ENCODE measurements at places on chromosomes 13 and 19. TPM values are rescaled to one million over a fixed set of nuclear protein-coding genes. Genes with fewer than 3 reads are reported as not detected.

Gene CEACAM20
- not detected for total RNA-seq

Gene PRR20C
- not detected for total RNA-seq

Gene TPTE2
- not detected for total RNA-seq

Gene TNFSF13B
- total RNA-seq, result 1.1 TPM

DNA sequence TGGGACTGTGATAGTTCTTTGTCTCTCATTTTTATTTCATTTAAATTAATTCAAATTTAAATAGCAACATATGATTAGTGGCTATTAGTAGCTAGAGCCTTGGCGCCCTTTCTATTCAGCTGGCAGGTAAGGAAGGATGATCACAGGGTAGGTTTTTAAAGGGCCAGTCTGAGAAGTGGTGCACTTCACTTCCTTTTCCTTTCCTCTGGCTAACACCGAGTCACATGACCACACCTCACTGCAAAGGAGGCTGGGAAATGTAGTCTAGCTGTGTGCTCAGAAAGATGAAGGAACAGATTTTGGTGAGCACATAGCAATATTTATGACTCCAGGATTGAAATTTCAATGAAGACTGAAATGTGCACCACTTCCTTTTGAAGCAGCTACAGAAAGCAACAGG, 128.7 kb downstream of the TSHZ3 start:
- DNase-seq, result peak; percentile 28

DNA sequence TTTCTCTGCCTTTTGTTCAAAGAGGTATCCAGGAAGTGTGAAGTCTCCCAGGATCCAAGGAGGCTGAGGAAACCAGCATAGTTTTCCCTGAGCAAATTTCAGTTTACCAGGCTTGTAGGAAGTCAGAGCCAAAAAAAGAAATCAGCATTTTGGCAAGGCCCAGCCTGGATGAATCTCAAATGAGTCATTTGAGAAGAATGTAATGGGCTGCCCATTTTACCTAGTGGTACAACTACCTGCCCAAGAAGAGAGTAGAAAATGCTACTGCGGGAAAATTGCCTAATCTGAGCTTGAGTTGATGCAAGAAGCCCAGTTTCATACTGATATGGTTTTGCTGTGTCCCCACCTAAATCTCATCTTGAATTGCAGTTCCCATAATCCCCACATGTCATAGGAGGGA, 284.1 kb upstream of the ZNF507 start:
- DNase-seq, result peak; percentile 2

DNA sequence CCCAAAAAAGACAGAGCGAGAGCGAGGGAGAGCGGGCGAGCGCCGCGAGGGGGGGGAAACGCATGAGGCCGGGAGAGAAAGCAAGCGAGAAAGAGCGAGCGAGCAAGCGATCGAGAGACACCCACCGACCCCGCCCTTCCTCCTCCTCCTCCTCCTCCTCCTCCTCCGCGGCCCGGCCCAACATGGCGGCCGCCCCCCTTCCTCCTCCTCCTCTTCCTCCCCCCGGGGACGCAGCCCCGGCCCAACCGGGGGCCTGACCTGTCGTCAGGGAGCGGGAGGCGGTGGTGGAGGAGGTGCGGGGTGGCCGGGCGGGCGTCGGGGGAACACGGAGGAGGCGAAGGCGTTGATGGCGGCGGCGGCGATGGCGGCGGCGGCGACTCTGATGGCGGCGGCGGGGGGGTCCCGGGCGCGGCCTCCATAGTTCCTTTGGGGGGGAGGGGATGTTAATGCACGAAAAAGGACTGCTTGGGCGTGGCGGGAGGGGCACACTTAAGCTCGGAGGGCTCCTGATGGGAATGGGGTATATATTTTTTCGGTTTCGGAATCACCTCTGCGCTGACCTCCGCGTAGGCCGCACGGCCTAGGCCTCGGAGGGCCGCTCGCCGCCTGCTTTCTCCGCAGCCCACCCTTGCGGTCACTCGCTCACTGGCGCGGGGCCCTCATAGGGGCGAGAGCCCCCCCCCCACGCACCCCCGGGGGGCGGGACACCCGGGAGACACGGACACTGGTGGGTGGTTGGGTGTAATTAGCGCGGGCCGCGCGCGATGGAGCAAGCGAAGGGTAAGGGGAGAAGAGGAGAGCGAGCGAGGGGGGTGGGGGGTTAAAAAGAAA, 1.2 kb downstream of the ZC3H4 start:
- peak; percentile 85 for DNase-seq

DNA sequence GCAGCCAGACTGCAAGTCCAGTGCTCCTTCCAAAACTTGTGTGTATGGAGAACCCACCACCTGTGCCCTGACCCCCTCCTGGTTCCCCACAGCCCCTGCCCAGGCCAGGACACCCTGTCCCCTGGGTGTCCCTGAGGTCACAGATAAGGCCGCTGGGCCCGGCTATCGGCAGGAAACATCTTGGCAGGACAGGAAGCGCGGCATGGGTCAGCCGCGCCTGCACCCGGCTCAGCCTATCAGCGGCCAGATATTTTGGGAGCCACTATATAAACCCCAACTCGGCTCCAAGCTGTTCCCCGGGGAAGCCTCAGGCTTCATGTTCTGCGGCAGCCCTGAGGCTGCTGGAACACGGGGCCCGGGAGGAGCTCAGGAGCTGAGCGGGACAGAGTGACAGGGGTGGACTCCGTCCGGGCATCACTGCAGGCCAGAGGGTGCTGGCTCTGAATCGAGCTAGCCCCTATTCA, 60.8 kb downstream of the AP1M1 start:
- DNase-seq, result no peak

- DNase-seq, result peak; percentile 71
Observed at GRCh38 chr19:2055931-2056836, 5.1 kb upstream of the MKNK2 start.

- peak; percentile 4 for DNase-seq
Observed at GRCh38 chr13:102141625-102142472, 260.0 kb downstream of the FGF14 start.

- no peak for DNase-seq
Observed at GRCh38 chr19:15316498-15316897, 15.8 kb downstream of the BRD4 start.

DNA sequence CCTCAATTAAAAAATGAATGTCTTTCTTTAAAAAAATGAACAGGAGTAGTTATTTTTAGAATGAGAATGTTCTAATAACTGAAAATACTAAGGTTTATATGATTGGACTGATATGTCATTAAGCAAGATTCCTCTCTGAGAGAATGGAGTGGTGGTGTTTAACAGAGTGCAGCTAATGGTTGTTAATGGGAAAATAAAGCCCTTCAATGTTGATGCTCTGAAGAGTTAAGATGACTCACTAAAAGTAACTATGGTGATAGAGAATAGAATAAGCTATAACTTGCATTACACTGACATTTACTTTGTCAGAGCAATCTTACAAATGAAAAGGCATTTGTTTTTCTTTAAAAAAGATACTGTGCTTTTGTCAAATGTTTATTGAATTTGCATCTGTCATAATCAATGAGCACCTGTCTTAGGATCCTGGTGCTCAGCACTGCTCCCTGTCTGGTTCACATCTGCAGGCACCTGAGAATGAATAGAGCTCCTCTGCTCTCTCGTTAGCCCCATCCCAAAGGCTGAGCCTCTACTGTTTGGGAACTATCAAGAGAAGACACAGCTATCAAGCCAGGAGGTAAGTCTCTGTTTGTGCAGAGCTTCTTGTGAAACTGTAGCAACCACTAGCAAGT, 15.1 kb downstream of the PABPC3 start:
- no peak for DNase-seq

GRCh38 chr13:44710576-44710975, 134.4 kb upstream of the TSC22D1 start:
- DNase-seq, result peak; percentile 93

GRCh38 chr19:38839816-38840582, 8.4 kb upstream of the ECH1 start:
- DNase-seq, result peak; percentile 58

Gene KLK11
- not detected for total RNA-seq

Gene GJA3
- total RNA-seq, result not detected

Gene ANKRD24
- total RNA-seq, result 0.12 TPM

DNA sequence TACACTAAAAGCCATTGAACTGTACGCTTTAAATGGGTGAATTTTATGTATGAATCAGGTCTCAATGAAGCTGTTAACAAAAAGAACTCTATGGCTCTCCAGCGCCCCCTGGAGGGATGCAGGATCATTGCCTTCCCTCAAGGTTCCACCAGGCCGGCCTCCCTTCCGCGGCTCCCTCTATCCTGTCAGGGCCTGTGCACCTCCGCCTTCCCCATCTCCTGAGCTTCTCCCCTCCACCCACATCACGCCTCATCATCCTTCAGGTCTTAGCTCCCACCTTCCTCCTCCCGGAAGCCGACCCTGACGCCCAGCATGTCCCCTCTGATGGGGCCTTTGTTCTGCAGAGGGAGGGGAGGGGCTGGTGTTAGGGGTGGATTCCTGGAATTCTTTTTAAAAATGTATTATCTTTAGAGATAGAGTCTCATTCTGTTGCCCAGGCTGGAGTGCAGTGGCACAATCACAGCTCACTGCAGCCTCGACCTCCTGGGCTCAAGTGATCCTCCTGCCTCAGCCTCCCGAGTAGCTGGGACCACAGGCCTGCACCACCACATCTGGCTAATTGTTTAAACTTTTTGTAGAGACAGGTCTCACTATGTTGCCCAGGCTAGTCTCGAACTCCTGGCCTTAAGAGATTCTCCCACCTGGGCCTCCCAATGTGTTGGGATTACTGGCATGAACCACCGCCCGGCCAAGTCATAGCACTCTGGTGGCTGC, 27.7 kb downstream of the MEIS3 start:
- DNase-seq, result peak; percentile 63

Gene ZFR2
- total RNA-seq, result not detected

Gene ICAM5
- 6.1 TPM for total RNA-seq

Gene CLEC17A
- not detected for total RNA-seq

GRCh38 chr13:85659493-85659892, 139.7 kb downstream of the SLITRK6 start:
- peak; percentile 37 for DNase-seq

Gene CGB3
- total RNA-seq, result 7.0 TPM

- no peak for DNase-seq
Observed at GRCh38 chr13:26589226-26589625, 31.7 kb downstream of the WASF3 start.

- DNase-seq, result no peak
Observed at GRCh38 chr19:13487985-13488384, 18.3 kb downstream of the CACNA1A start.

DNA sequence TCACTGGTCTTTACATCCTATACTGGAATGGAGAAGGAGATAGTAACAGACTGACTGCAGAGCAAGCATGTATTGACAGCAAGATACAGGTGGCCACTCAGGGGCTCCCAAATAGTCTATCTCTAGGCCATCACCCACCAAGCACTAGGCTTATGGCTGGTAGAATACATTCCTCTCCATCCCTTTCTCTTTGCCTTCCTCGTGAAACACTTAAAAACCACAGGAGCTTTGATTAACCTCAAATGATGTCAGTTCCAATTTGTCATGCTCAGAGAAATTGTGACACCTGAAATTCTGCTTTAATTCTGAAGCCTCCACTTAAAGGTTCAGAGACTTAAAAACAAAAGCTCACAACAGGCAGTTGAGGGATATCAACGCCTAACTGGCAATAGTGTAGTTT, 17.2 kb downstream of the ENOX1 start:
- DNase-seq, result no peak

- no peak for DNase-seq
Observed at GRCh38 chr19:1063909-1064660, 2.9 kb upstream of the ARHGAP45 start.

Gene HAUS5
- total RNA-seq, result 9.1 TPM

GRCh38 chr19:3725640-3726310, 17.6 kb downstream of the TJP3 start:
- DNase-seq, result peak; percentile 51

DNA sequence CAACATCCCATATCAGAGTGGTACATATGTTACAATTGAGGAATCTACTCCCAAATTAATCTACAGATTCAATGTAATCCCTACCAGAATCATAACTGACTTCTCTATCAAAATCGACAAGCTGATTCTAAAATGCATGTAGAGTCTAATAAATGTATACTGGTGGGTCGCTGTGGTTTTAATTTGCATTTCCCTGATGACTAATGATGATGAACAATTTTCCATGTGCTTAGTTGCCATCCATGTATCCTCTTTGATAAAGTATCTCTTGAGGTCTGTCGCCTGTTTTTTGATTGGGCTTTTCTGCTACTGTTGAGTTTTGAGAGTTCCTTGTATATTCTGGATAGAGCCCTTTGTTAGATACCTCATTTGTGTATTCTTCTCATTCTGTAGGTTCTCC, 43.8 kb downstream of the KLF12 start:
- peak; percentile 57 for DNase-seq

Gene VPS36
- 21.3 TPM for total RNA-seq

- DNase-seq, result no peak
Observed at GRCh38 chr19:41925208-41926003, 2.8 kb downstream of the ERFL start.

Gene ZNF878
- 1.1 TPM for total RNA-seq

GRCh38 chr19:42093926-42094325, 18.0 kb downstream of the ZNF574 start:
- no peak for DNase-seq

DNA sequence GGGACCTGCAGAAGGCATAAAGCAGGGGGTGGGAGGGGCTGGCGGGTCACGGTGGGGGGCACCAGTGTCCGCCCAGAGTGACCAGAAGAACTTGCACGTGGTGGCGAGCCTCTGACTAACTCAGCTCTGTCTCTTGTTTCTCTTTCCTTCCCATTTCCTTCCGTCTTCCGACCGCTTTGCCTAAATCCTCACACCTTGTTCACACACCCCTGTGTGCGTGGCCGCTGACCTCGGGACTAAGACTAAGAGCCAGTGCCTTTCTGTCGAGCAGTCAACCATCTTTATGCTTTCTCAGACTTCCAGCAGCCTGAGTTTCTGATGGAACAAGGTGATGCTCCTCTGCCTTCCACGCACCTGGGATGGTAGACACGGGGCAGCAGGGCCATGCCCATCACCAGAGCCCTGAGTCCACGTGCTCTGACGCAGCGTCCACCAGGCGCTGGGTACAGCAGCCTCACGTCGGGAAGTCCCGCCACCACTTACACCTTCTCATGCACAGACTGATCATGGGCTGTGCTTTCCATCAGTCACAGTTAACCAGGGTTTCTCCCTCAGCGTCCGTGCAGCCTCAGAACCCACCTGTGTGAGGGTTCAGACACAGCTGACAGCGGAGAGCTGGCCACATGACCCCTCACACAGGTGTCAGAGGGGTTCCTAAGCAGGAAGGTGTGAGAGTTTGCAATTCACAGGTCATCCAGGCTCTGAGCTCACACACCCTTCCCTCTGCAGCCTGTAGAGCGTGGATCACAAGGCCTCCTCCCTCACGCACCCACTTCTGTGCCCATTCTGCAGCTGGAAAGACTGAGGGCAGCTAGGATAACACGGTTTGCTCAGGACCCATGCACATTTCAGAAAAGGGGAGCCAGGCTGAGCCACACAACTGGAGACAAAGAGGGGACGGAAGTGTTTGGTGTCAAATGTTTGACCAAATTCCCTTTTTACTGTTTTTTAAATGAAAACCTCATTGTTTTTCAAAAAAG, 90.7 kb upstream of the MCF2L start:
- no peak for DNase-seq

Gene RFPL4AL1
- total RNA-seq, result not detected

GRCh38 chr13:30587739-30588138, 30.0 kb upstream of the USPL1 start:
- DNase-seq, result no peak
